ENCODE measurements at places on chromosomes 6 and 20.

- no peak for DNase-seq
Observed at GRCh38 chr6:77324866-77325265, 138.4 kb downstream of the HTR1B start.

- no peak for DNase-seq
Observed at GRCh38 chr6:6058054-6058444, 51.3 kb upstream of the NRN1 start.

- DNase-seq = no peak
Observed at GRCh38 chr6:30495993-30496392, 6.7 kb downstream of the HLA-E start.

GRCh38 chr6:22529866-22530265 lies 39.5 kb upstream of the HDGFL1 start:
- DNase-seq = no peak

DNA sequence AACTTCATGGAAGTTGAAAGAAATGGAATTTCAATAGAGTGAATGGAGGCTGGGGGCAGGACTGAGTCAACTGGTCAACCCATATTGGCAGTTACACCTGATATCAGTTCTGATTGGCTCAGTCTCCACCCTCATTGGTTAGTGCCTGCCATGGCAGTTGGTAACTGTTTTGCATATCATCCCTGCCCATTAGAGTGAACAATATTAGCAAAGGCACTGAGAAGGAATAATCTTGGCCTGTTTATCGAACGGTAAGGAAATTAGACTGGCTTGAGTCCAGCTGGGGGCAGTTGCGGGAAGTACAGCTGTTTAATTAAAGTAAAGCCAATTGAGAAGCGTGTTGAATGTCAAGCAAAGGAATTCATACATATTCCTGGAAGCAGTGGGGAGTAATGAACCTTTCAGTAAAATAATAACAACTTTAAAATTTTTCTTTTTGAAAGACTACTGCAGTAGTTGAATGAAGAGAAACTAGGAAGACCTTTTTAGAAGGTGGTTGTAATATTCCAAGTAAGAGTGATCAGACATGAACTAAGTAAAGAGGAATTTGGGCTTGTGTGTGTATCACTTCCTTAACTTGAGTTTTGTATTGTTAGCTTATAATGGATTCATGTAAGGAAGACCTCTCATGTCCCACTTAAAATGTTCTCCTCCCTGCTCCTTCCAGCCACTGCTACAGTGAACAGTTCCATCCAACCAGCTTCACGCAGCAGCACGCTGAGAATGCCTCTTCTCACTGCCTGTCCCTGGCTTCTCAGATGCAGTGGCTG lies 17.2 kb upstream of the FAM50B start:
- DNase-seq = no peak

DNA sequence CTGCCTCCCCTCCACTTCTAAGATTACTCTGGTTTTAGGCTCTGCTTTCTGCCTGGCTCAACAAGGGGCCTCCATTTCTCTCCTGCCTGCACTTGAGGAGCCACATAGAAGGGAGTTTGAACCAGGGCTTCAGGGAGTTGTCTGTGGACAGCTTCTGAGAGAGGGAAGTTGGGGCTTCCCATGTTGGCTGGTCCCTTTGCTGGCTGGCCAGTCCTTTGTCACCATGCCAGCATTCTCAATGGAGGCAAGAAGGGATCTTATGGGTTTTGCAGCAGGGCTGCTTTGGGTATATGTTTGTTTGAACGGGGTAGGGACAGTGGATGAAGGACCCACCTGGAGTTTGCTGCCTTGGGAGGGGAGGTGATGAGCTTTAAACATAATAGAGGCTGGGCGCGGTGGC lies 124.9 kb downstream of the CARMIL1 start:
- no peak for DNase-seq

Data from SW480 (cell line).